ENCODE measurements at places on chromosomes 7 and 10.

- DNase-seq: no peak
Observed at GRCh38 chr10:100751211-100751933, 6.0 kb downstream of the PAX2 start.

- no peak for DNase-seq
Observed at GRCh38 chr10:95784279-95784913, 28.4 kb downstream of the ENTPD1 start.

GRCh38 chr7:47346377-47346914, 235.5 kb downstream of the TNS3 start:
- DNase-seq: no peak

DNA sequence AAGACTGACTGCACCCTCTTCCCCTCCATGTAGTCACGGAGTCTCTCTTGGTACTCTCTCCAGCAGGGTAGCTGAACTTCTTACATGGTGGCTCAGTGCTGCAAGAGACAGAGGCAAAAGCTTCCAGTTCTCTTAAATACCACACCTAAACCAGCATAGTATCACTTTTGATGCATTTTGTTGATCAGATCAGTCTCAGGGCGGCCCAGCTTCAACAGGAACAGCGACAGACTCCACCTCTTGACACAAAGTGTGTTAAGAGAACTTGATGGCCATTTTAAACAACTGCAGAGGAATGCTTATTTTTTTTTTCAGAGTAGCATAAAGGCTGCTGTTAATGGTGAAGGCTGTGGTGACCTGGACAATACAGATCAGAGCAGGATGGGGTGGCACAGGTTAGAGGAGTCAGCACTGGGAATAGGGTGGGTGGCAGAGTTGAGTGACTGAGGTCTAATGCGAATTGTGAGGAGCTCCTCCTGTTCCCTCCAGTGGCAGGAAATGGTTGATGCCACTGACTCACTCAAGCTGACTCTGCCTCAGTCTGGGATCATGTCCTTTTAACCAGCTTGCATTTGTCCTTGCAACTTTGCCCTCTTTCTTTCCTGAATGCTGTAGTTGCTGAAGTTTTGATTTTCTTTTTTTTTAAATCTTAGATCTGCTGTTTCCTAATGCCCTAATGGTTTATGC, 17.3 kb downstream of the MGAM start:
- DNase-seq: no peak

GRCh38 chr7:36563706-36564327, 160.5 kb downstream of the AOAH start:
- no peak for DNase-seq

- DNase-seq: no peak
Observed at GRCh38 chr7:132568962-132569361, 7.3 kb downstream of the PLXNA4 start.

GRCh38 chr7:128137181-128137580, 103.9 kb upstream of the LEP start:
- DNase-seq: no peak
